ENCODE measurements at places on chromosomes 6 and 20. TPM values are rescaled to one million over a fixed set of nuclear protein-coding genes. Genes with fewer than 3 reads are reported as not detected.

GRCh38 chr20:38692436-38693411 lies 31.6 kb upstream of the SLC32A1 start:
- peak; percentile 31 for DNase-seq

- no peak for DNase-seq
Measured at GRCh38 chr6:82492134-82492533, 128.5 kb downstream of the TPBG start.

DNA sequence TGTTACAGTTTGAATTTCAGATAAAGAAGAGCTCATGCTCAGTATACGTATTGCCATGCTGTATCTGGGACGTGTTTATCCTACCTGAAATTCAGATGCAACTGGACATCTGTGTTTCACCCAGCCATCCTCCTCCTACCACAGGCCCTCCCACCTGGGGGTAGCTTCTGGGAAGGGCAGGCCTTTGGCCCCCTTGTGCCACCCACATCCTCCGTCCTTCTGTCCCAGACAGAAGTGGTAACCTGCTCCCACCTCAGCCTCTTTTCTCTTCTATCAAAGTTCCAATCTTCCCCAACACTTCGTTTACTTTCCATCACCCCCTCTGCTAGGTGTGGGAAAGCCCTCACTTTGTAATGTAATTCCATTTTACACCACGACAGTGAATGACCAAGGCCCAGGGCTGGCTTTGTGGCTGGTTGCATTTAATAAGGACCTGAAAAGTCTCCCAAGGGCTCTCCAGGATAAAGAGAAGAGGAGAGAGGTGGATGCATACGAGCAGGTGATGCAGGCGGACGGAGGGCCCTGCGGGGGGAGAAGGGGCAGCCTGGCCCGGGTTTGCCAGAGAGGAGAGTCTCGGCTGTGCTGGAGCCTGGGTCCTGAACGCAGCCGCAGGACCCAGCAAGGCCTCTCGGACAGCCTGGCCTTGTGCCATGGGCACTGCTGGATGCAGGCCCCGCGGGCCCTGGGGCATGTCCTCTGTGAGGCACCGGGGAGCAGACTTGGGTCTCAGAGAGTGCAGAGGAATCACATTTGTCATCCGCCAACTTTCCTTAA lies 98.4 kb downstream of the PSMB1 start:
- no peak for DNase-seq

- DNase-seq = no peak
Measured at GRCh38 chr6:37994223-37994622, 174.7 kb downstream of the ZFAND3 start.

- DNase-seq = no peak
Measured at GRCh38 chr6:135228486-135228885, 47.4 kb downstream of the MYB start.

GRCh38 chr20:57857969-57858368 lies 148.2 kb upstream of the PMEPA1 start:
- DNase-seq = no peak

DNA sequence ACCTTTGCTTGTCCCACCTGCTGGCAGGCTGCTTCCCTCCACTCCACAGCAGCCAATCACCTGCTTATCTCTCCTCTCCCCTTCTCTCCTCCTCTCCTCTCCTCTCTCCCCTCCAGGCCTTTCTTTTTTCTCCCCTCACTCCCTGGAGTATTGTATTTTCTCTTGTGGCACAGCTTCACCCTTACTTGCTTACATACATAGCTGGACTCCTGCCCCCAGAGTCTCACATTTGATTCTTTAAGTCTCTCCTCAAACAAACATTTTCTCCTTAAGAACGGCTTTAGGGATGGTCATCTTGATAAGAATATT lies 3.6 kb upstream of the LY86 start:
- no peak for DNase-seq

- DNase-seq = no peak
Measured at GRCh38 chr20:14219801-14220461, 117.5 kb downstream of the FLRT3 start.

DNA sequence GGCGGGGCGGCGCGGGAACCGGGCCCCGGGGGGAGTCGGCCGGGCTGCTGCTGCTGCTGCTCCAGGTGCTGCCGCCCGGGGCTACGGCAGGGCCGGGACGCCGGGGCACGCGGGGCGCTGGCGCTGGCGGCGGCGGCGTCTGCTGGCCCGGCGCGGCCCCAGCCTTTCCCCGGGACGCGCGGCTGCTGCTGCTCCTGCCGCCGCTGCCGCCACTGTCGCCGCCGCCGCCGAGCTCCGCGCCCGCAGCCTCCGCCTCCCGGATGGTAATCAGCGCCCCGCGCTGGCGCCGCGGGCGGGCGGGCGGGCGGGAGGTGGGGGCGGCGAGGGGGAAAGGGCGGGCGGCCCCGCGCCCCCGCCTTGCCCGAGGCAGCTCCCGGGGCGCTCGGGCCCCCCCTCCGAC lies 306 bp downstream of the EBF4 start:
- no peak for DNase-seq

DNA sequence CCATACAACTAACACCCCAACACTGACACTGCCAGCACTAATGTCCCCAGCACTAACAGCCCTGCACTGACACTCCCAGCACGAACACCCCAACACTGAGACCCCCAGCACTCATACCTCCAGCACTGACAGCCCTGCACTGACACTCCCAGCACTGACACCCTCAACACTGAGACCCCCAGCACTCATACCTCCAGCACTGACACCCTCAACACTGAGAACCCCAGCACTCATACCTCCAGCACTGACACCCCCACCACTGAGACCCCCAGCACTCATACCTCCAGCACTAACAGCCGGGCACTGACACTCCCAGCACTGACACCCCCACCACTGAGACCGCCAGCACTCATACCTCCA lies 57.2 kb downstream of the ERMARD start:
- DNase-seq = no peak

The CTNNBL1 gene
- total RNA-seq = 75.6 TPM

The ADGB gene
- total RNA-seq = not detected

The PHACTR3 gene
- total RNA-seq = not detected

The NRM gene
- total RNA-seq = 8.7 TPM

The COL9A1 gene
- total RNA-seq = not detected

Data from natural killer cell (primary cell).